ENCODE measurements at places on chromosomes 6 and 20.
A peak's percentile ranks its signal among the peaks of the same experiment; 100 is the strongest.

DNA sequence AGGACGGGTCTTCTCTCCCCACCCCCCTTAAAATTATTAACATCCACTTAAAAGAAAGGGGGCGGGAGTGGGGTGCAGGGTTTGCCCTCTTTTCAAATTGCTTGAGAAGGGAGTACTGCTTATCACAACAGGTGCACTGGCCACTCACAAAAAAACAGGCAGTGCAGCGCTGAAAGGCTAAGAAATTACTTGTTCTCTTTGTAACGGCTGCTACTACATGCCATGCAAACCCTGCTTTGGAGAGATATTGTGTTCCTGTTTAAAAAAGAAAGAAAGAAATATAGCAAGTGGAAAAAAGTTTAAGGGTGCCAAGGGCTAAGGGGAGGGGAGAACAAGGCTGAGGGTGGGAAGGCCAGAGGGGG is 312.7 kb upstream of the JARID2 start:
- DNase-seq, result no peak

- DNase-seq, result no peak
These were observed 230.8 kb upstream of the CEP162 start for GRCh38 chr6:84458271-84458670.

DNA sequence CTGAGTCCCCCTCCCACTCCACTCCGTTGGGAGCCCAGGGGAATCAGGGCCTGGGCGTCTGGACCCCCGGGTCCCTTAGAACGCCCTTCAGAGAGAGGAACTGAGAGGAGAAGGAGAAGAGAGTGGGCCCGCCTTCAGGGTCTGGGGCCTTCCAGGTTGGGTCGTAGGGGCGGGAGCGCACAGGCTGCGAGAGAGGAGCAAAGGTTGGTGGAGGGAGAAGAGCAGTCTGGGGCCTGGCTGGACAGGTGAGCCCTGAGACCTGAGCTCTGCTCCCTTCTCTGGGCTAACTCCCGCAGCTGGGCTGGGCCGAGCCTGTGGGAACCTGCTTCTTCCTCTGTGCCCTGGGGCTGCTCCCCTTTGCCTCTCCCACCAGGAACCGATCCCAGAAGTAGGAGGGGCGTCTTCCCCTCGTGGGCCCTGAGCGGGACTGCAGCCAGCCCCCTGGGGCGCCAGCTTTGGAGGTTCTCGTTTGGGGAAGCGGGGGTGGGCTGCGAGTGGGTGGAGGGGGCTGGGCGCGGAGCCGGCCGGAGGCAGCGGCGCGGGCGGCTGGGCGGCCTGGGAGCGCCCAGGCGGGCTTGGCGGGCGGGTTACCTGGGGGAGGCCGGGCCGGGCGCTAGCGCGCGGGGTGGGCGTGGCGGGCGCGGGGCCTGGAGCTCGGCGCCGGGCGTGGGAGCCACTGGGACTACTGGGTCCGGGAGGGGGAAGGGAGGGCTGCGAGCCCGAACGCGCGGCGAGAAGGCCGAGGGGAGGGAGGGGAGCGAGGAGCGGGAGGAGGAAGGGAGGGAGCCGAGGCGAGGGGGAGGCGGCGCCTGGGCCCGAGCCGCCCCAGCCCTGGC is at the start of gene DDR1:
DDR1 (plus strand) TSS at position 835 of the 836 bp plus-strand sequence. CDS start 4,211 bp downstream, outside the sequence.
- DNase-seq, result peak; percentile 36

- DNase-seq, result no peak
These were observed 60.7 kb upstream of the SMLR1 start for GRCh38 chr6:130766239-130767144.

DNA sequence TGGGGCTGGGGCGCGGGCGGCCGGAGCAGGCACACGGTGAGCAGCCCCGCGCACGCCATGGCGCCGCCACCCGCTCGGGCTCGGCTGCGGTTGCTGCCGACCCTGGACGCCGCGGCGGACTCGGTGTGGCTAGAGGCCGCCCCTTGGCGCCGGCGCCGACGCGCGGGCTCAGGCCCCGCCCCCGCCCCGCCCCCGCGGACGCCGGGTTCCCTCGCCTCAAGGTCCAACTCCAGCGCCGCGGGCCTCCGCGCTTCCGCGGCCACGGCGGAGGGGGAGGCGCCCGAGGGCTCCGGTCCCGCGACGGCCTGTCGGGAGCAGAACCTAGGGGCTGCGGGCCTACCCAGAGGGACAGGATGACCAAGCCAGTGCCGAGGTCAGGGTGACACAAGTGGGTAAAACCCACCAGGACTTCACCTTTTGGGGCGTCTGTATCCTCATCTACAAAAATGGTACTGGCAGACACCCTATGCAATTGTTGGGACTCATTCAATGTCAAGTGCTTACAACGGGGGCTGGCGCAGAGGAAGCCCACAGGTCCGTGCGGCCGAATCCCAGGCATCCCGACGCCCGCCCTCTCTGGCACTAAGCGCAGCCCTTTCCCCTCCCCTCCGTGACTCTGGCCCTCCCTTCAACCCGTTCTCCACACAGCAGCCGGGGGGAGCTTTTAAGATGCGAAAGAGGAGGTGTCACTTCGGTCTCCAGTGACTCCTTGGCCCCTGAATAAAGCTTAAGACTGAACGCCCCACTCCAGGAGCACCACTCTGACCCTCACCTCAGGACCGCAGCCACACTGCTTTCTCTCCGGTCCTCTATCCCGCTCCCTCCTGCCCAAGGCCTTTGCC is at the start of gene NECAB3:
NECAB3 (minus strand) TSS at position 135 of the 842 bp plus-strand sequence; CDS start at position 59, 76 bp downstream.
- DNase-seq, result peak; percentile 64

GRCh38 chr20:8129211-8129976 is 2.7 kb upstream of the PLCB1 start:
- DNase-seq, result no peak

GRCh38 chr6:140039364-140039763 is 664.9 kb upstream of the CITED2 start:
- DNase-seq, result no peak

- DNase-seq, result no peak
These were observed 5.4 kb downstream of the IFNGR1 start for GRCh38 chr6:137213813-137214212.

DNA sequence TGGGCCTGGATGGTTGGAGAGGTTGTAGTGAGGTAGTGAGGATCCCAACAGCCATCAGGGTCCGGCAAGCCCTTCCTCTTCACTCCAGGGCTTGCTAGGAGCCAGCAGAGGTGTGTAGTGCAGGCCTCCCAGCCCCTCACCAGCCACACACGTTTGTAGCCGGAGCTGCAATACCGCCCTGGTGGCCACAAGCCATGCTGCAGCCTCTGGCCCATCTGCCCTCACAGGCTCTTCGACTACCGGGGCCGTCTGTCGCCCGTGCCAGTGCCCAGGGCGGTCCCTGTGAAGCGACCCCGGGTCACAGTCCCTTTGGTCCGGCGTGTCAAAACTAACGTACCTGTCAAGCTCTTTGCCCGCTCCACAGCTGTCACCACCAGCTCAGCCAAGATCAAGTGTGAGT is 36.4 kb downstream of the EIF2S2 start:
- DNase-seq, result no peak

- DNase-seq, result no peak
These were observed 13.3 kb downstream of the DNMT3B start for GRCh38 chr20:32775336-32775991.

DNA sequence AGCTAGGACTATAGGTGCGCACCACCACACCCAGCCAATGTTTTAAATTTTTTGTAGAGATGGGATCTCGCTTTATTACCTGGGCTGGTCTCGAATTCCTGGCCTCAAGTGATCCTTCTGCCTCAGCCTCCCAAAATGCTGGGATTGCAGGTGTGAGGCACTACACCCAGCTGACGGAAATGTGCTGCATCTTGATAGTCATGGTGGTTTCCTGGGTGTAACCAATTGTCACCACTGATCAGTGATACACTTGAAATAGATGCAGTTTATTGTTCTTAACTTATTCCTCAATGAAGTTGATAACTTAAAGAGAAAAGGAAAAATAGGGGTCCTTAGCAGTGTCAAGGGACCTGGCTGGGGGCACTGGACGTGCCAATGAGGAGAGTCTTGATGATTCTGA is 92.4 kb downstream of the PPP1R14C start:
- no peak for DNase-seq

DNA sequence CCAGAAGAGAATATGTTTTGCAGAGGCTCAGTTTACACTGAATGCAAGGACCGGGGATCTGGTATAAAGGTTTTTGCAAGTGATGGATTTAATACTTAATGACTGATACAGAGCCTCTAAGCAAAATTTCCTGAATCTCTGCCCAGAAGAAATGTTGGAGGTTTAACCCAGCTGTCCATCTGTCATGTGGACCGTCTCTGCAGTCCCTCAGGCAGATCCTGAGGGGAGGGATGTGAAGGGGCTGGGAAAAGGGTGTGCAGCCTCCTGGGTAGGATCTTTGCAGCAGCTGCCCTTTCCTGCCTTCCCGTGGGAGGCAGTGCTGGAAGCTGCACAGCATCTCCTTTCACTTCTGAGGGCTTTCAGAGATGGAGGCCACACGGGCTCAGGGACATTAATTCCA is 207.0 kb downstream of the SLC24A3 start:
- no peak for DNase-seq

Data from naive B cell (primary cell).